Upper lobe of left lung (tissue), 6 donors: ENCODE measurements at places on chromosomes 16 and 17.

GRCh38 chr17:7173687-7174602 is 5.2 kb downstream of the ASGR1 start:
- peak; percentile 89 for DNase-seq

- no peak for DNase-seq
Measured at GRCh38 chr17:21210411-21211076, 3.4 kb downstream of the TMEM11 start.

GRCh38 chr16:73670836-73671820 is 623.2 kb upstream of the ZFHX3 start:
- DNase-seq = no peak

DNA sequence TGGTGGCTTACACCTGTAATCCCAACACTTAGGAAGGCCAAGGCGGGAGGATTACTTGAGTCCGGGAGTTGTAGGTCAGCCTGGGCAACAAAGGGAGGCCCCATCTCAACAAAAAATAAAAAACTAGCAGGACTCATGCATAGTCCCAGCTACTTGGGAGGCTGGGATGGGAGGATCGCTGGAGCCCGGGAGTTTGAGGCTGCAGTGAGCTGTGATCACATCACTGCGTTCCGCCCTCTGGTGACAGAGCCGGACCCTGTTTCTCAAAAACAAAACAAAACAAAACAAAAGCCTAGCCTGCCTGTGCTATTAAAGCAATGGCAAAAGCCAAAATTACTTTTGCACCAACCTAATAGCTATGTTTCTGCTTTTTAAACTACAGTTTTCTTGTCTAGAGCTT is 1.5 kb downstream of the FCSK start:
- no peak for DNase-seq

DNA sequence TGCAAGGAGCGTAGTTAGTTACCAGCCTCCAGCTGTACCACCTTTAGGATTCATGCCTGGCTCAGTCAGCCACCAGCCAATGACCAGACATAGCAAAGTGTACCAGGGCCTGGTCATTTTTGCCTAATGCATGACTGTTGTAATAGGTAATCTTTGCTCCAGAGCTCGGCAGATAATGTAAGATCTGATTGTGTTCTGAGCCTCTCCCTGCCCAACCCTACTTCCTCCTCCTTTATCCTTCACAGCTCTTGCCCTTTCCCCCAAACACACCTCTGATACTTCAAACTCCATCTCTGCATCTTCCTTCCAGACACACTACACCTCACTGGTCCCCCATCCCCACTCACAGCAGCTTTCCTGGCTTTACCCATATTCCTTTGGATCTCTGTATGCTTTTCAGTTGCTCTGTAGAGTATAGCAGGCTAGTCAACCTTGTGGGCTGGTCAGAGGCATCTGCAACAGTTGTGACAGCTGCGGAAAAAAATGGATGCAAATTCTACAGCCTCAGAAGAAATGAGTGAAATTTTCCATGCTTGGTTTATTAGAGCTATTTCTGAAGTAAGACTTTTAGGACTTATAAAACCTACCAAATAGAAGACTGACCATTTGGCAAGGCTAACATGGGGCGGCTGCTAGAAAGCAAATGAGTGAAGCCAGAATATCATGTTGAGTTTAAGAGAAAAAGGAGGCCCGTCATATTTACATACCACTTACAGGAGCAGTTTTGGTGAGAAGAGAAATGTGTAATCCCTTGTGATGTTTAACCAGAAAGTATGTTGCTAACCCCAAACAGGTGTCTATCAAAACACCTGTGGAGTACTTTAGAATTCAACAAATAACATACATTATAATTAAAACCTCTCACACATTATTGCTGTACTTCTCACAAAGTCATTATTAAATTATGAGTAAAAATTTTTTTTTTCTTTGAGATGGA is 19.9 kb upstream of the C16orf87 start:
- DNase-seq = no peak

DNA sequence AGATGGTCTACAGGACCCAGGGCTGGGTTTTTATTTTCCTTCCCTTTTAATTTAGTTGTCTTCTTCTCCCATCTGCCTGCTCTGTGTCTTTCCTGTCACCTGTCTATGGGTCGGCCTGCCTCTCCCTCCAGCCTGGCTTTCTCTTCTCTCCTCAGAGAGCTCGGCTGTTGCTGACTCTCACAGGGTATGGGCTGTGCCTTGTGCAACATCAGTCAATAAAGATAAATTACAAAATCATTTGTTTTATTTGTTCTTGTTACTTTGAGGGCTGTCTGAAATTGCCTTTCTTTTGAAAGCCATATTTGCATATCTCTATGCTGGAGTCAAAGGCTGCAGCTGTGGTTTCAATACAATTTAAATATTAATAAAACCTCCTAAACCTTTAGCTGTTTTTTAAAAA is 15.6 kb downstream of the RND2 start:
- DNase-seq = no peak

DNA sequence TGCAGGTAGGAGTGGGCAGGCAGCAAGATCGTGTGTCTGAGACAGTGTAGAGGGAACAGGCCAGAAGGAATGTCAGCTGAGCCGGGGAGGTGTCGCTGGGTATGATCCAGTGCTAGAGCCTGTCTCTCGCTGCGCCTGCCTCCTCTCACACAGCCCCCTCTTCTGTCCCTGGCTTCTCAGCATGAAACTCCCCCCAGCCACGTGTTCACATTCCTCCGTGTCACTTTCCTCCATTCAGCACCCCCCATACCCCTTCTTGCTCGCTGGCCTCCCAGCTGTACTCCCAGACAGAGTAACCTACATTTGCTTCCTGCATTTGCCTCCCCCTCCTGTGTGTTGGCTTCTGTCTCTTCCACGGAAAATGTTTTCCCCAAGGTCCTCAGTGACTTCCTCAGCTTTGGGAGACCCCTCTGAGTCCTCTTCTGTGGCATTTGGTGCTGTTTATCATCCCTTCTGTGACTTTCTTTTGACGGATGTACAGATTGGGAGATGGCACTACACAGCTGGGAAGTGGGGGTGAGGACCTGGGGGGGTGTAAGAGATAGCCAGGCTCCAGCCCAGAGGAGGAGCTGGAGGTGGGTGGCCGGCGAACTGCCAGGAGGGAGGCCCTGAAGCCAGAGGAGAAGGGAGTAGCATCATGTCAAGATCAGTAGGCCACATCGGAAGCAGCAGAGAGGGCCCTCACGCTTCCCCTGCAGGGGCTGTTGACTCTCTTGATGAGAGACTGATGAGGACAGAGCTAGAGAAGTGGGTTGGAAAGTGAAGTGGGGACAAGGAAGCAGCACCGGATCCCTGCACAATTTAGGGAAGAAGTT is 19.2 kb downstream of the SGF29 start:
- no peak for DNase-seq

DNA sequence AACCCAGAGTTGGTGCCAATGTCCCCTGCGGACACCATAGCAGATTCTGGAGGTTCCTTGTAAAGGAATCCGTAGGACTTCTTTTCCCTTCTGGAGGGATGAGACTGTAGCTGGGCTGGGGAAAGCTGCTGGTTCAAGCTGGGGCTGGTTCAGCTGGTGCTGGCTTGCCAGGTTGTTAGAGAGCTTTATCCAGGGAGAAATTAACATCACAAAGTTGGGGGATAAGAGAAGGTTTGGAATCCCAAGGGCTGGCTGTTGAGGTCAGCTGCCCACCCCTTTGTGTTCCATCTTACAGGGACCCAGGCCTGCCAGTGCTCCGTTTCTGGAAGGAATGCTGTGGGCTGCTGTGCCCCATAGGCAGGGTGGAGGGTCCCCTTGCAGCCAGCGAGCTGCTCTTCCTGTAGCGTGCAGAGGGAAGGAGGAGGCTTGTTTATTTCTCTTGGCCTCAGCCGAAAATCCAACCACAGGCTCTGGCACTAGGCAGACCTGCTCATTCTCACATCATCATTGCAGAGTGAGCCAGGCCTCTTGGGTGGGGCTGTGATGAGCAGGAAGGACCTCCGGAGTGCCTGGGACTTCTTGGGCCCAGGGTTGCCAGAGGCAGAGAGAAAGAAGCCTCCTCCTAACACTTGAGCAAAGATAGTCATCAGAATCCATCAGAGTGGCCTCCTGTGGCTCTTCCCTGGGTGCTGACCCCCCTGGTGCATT is 251.1 kb downstream of the SEC14L1 start:
- DNase-seq = no peak

GRCh38 chr17:17675416-17675815 is 5.8 kb upstream of the RAI1 start:
- no peak for DNase-seq

DNA sequence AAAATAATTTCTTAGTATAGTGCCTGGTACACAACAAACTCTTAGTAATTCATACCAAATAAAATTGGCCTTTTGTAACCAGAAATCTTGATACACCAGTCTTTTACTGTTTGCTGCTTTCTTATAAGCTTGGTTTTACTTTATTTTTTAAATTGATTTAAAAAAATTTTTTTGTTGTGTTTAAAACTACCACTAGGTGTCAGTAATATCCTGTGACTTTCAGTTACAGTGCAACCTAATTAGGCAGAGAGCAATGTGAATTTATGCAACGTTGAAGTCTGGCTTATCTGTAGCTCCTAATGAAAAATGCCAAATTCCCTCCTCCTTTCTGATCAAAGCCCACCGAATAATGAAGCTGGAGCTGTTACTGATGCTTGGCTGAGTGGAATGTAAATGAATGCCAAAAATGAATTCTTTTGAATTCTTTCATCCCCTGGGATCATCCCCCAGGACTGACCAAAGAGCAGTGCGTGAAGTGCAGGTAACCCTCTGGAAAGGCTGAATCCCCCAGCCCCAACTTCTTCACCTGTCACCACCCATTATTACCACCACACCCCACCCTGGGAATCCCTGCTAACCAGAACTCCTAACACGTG is 3.8 kb downstream of the ERCC4 start:
- no peak for DNase-seq

- no peak for DNase-seq
Measured at GRCh38 chr17:12509801-12510200, 155.9 kb upstream of the MYOCD start.

DNA sequence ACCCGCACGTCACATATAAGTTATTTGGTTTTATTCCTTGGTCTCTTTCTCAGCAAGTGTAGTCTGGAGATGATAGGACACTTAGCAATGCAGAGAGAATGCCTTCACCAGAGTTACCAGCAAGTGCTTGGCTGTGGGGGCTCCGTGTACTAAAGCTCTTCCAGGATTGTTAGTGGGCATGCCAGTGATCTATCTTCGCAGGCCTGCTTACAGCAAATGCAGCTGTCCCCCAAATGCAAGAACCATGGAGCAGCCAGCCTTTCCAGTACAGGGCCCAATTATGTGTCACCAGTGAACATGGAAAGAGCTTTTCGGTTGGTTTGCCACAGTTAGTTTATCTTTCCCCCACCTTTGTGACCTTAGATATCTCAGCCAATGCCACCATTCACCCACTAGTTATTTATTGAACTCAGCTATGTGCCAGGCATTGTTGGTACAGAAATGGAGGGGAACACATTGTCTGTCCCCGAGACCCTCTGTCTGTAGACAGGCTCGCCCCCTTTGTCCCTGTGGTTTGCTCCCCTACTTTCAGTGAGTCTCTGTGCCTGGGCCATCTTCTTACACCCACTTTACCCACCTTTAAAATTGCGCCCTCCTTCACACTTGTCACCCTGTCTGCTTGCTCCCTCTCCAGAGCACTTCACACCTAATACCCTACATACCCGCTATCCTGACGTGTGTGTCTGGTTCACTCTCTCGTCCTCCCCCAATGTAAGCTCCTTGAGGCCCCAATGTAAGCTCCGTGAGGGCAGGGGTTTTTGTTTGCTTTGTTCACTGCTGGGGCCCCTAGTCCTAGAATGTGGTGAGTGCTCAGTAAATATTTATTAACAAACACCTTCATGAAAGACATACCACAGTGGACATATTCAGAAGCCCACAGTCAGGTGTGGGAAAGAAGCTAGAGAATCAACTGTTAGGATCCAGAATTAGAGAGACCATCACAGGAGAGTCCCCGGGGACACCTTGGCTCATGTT is 13.3 kb downstream of the USP10 start:
- no peak for DNase-seq

- no peak for DNase-seq
Measured at GRCh38 chr16:26981266-26981938, 85.3 kb upstream of the C16orf82 start.

GRCh38 chr17:56587298-56587697 is 6.2 kb upstream of the NOG start:
- DNase-seq = no peak

DNA sequence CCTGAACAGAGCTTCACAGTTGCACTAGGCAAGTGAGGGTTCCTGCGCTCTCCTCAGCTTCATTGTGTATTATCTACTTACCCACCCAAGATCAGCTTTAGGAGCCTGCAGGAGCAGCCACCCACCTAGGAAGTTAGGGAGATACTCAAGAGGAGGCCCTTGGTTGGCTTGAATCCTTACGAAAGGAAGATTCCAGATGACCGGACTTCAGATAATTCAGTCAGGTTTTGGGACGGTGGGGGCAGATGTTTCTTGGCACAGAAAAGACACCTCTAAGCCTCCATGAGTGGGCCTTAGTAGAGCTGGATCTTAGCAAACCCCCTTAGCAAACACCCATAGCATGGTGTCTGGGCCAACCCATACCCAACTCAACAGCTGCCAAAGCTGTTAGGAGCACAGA is 2.4 kb upstream of the CBFB start:
- DNase-seq = no peak
